ENCODE measurements at places on chromosomes 13 and 19.

DNA sequence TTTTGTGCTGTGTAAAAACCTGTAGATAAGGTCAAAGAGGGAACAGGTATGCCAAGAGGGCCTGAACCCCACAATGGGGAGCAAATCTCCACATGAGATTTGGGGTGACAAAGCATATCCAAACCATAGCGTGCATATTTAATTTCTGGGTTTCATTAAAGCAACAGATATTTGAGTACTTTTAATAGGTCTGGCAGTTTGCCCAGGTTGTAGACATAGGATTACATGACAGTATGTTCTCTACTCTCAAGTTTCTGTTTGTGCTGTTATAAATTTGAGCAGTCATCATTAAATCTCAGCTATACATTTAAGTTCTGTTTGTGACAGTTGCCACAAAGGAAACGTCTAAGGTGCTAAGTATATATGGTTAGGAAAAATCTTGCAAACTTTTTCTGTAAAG lies 236.4 kb downstream of the ATP8A2 start:
- DNase-seq = no peak

DNA sequence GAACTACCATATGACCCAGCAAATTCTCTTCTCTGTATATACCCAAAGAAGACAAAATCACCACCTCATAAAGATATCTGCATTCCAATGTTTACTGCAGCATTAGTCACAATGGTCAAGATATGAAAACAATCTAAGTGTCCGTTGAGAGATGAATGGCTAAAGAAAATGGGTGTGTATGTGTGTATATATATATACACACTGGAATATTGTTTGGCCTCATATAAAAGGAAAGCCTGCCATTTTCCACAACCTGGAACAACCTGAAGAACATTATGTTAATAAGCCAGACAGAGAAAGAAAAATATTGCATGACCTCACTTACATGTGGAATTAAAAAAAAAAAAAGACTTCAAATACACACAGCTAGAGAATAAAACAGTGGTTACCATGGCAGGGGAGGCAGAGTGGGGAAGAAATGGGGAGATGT lies 29.5 kb upstream of the RBM26 start:
- DNase-seq = no peak

DNA sequence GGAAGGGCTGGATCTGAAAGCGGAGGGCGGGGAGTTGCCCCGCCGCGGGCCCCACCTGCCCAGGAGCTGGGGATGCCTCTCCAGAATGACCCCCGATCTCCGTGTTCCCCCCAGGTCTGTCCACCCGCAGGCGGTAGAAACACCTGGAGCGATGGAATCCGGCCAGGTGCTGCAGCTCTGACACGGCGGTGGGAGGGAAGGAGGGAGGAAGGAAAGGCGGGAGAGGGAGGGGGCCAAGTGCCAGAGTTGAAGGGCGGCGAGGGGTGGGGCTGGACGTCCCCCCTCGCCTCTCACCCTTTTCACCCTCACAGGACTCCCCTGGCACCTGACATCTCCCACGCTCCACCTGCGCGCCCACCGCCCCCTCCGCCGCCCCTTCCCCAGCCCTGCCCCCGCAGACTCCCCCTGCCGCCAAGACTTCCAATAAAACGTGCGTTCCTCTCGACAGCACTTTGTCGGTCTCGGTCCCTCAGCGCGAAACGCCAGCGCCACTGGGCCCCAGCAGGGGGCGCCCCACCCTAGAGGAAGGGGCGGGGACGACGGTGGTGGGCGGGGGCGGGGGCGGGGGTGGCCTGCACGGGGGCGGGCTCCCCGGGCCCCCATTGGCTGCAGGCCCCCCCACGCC lies 337 bp upstream of the FXYD7 start:
- peak; percentile 76 for DNase-seq

GRCh38 chr19:17328517-17329365 lies 5.9 kb downstream of the ANO8 start:
- DNase-seq = no peak

GRCh38 chr13:74550039-74550438 lies 415.8 kb upstream of the KLF12 start:
- DNase-seq = no peak

DNA sequence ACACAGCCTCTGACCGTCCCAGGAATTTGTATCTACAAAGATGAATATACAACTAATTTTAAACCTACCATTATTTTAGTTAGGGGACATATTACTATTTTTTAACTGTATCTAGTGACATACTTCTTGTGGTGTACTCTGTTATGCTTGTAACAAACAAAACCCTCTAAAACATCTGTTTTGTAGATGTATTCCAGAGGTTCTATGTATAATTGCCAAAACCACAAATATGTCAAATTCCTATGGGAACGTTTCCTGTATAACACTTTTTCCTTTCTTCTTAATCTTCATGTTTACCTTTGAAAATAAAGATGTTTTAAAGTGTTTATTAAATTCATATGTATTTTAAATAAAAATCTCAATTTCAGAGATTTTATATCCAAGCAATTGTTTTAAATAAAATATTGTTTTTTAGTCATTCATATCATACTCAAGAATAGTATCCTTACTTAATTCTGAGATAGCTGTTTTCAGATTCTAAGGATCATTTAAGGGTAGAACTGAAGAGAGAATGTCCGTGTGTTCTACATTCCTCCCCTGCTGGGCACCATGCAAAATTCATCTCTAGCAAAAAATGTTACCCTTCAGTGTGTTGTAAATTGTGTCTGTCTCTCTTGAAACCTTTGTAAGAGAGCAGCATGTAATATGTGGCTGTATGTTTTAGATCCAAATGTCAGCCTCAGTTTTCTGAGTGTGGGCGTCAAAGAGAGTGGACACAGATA lies 1327.7 kb downstream of the EFNB2 start:
- DNase-seq = no peak

GRCh38 chr13:30880856-30881155 lies 25.3 kb upstream of the MEDAG start:
- no peak for DNase-seq

DNA sequence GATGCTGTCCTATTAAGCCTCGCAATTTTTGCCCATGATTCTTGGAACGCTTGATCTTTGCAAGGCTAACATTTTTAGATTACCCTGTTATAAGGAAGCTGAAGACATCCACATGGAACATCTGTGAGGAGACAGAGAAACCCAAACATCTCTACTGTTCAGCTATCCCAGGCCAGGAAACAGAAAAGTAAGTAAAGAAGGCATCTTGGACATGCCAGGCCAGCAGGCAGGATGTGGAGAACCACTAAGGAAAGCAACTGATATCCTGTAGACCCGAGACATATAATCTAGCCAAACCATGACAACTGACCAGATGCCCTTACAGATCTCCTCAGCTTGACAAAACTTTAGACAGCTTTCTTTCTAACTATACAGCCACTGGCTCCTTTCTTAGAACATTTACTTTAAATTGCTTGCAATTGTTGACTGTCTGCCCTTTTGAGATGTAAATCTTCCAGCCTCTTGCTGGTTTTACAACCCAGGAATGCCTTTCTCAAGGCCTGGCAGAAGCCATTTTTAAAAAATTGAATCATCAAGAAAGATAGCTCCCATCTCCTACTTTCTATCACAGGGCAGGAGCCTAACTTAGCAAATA lies 255.8 kb upstream of the DACH1 start:
- DNase-seq = no peak

GRCh38 chr19:46206176-46206575 lies 23.4 kb upstream of the IGFL1 start:
- DNase-seq = no peak

DNA sequence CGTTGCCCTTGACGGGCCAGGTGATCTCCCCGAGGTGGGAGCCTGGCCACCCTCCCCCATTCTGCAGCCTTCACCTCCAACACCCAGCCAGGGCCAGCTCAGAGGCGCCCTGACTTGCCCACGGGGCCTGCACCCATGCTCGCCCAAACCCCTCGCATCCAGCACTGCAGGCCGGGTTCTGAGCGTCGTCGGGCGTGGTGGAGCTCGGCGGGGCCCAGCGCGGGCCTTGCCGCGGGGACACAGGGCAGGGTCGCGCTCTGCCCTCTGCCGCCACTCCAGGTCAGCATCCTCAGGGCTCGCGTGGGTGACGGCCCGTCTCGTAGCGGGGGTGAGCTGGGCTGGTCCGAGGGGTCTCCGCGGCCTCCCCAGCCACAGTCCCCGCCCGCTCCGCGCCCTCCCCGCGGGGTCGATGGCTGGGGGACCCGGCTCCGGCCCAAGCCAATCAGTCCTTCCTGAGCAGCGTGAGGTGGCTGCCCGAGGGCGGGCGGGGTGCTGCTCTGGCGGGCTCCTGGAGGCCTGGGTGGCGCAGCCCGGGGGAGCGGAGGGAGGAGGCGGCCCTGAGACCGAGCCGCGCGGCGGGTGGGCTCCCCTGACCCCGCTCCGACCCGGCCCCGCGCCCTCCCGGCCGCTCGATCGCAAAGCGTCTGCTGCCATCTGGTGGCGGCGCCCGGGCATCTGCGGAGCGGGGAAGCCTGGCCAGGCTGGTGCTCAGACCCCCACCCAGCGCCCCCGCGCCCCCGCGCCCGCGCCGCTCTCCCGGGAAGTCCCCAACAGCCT lies 61.4 kb downstream of the CCNE1 start:
- DNase-seq = peak; percentile 72

GRCh38 chr19:13315495-13315894 lies 165.3 kb downstream of the IER2 start:
- no peak for DNase-seq

- DNase-seq = no peak
Measured at GRCh38 chr19:5664515-5664914, 15.8 kb downstream of the MICOS13 start.

- peak; percentile 85 for DNase-seq
Measured at GRCh38 chr13:98853771-98854221, 101.3 kb upstream of the SLC15A1 start.

- no peak for DNase-seq
Measured at GRCh38 chr13:79675931-79676660, 195.1 kb downstream of the NDFIP2 start.

- peak; percentile 44 for DNase-seq
Measured at GRCh38 chr13:73090116-73090822, 31.5 kb downstream of the KLF5 start.

DNA sequence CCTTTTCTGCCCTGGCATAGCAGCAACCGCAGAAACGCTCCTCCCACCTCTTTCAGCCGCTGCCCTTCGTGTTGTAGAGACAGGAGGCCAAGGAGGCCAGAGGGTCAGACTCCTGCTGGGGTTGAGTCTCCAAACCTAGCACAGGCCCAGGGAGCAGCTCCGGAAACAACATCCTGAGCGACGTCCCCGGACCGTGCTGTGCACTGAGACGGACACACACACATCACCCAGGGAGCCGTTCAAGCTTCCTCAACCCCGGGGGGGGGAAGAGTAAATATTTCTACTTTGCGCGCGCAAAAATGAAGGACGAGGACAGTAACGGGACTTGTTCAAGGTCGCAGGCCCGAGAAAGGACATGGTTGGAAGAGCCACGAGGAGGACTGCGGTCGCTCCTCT lies 657 bp downstream of the ZNF550 start:
- peak; percentile 43 for DNase-seq

GRCh38 chr13:49424011-49424560 lies 19.8 kb downstream of the CAB39L start:
- DNase-seq = no peak

- DNase-seq = peak; percentile 99
Measured at GRCh38 chr19:53867225-53868090, at the start of gene MYADM. Gene MYADM (plus strand): TSS chr19:53867883. CDS start chr19:53873530, 5,647 bp downstream.

- DNase-seq = no peak
Measured at GRCh38 chr13:50344717-50345116, 329.5 kb downstream of the KCNRG start.

DNA sequence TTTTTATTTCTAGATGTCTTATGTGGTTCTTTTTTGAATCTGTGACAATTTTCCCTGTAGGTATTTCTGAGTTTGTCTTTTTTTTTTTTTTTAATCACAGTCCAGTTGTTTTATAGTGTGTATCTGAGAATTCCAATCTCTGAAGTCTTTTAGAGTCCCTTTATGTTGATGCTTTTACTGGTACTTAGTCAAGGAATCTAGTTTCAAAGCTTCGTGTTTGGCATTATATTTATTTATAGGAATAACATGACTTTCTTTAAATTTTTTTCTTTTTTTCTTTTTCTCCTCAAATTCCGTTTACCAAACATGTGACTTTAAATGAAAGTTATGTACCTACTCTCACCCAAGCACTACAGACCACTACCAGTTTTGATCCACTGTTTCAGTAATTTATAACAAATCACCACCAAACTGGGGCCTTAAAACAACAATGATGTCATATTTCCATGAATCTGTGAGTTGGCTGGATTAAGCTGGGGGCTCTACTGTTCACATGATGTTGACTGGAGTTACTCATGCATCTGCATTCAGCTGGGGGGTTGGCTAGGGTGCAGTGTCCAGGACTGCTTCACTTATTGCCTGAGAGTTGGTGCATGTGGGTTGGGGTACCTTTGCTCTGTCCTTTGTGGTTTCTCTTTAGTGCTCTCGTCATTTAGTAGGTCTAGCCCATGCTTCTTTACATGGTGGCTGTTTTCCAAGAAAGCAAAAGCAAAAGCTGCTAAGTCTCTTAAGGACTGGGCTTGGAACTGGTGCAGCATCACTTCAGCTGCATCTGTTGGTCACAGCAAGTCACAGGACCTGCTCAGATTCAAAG lies 22.3 kb downstream of the KCTD4 start:
- peak; percentile 41 for DNase-seq

DNA sequence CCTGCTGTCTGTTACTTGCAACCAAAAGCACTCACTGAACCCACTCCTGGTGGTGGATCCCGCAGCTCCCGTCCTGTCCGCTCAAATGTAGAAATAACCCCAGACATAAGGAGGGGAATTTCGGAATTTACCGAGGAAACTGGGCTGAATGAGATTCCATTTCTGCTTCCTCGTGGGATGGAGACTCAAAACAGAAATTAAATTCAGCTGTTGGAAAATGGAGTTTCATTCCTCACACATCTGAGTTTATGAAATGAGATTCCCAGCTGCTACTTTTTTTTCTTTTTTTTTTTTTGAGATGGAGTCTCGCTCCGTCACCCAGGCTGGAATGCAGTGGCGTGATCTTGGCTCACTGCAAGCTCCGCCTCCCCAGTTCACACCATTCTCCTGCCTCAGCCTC lies 44.3 kb downstream of the COLGALT1 start:
- no peak for DNase-seq
